ENCODE measurements at places on chromosomes 4 and X.

GRCh38 chr4:147108409-147108808 is 162.7 kb upstream of the TTC29 start:
- DNase-seq: no peak

DNA sequence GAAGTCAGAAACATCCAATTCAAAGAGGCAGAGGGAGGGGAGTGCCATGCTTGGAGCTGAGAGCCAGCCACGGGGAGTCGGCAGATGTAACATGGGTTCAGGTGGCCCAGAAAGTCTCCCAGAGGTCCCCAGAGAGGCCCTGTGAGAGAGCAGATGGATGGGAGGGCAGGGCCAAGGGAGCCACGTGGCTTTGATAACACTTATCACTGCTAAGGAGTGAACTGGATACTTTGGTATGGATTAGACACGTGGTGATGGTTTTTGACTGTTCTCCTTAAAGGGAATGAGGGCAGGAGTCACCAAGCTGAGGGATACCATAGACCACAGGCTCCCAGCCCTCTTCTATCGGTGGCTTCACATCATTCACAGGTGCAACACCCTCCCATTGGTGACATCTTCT is 13.7 kb downstream of the CCKAR start:
- no peak for DNase-seq

GRCh38 chr4:154807042-154807630 is 26.1 kb downstream of the RBM46 start:
- no peak for DNase-seq

DNA sequence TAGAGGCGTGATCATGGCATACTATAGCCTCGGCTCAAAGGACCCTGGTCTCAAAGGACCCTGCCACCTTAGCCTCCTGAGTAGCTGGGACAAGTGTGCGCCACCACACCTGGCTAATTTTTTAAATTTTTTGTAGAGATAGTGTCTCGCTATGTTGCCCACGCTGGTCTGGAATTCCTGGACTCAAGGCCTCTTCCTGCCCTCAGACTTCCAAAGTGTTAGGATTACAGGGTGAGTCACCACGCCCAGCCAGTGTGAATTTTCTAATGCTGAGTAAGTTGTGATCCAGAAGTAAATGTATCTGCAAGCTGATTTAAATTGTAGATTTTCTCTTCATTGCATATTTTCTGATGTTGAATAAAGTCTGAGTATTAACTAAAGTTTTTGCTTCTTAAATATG is 2.6 kb upstream of the ZNF674 start:
- no peak for DNase-seq

GRCh38 chr4:102437111-102437510 is 64.0 kb upstream of the NFKB1 start:
- no peak for DNase-seq

DNA sequence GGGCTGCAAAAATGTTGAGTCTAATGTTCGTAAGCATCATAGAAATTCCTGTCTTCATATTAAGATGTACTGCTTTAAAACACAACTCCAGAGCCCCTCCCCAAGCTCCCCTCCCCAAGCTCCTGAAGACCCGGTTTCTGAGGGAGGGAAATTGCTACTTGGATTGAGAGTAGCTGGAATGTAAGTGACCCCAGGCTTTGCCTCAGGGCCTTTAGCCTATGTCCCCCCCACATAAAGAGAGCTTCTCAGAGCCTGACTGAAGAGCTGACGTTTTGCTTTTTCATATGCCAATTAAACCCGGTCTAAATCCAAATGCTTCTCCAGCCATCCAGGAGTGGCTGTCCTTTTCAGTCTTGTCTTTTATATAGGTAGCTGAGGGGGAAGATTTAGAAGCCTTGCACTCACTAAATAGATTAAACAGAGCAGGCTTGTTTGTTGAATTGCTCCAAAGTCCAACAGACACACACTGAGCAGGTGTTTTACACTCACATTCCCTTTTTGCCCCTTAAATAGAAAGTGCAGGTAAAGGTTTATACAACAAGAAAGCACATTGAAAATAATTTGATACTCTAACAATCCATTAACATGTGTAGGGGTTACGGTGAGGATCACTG is 19.6 kb downstream of the ARX start:
- no peak for DNase-seq

DNA sequence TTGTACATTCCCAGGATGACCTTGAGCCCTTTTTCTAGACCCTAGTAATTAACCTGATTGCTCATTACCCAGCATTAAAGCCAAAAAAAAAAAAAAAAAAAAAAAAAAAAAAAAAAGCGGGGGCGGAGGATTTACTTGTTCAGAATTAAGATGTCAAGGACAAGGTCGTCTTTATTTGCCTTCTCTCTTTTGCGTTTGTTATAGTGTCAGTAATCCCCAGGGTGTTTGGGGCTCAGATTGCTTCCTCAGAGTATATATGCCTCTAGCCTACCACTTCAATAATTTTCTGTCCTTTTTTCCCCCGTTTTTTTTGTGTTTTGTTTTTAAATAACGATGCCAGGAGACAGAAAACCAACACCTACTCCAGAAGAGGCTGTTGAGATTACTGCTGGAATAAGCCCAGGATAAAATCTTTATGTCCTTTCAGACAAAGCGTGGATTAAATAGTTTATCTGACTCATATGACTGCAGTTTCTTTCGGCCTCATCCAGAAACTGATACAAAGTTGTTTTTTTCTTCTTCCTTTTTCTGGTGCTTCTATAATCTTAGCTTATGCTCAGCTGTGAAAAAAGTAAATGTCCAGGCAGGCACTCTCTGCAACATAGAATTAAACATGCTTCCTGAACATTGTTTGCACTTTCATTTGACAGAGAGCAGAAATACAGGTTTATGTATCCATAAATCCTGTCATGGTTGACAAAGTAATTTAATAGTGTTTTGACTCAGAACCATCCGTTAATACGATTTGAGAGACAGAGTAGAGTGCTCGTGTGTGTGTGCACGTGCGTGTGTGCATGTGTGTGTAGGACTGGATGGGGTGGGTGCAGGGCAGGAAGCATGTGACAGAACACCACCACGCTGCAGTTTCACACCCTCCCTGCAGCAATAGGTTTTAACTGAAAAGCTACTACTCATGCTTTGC is 138.6 kb downstream of the AFF1 start:
- no peak for DNase-seq

- no peak for DNase-seq
These were observed 1.2 kb upstream of the PRPS2 start for GRCh38 chrX:12789976-12790375.

DNA sequence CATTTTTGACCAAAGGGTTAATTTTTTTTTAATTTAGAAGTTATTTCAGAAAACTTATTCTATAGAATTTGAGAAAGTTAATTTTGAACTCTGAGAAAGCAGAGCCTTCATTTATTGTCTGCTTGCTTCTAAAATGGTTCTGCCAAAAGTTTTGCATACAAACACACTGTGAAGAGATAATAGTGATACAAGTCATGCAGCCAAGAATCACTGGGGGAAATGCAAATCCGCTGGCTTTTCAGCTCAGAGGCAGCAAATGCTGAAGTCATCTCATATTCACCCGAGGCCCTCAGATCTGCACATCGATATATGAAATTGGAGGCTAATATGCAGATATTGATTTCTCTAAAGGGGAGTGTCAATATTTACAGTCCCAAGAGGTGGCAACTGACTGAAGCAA is 186.2 kb downstream of the KIT start:
- no peak for DNase-seq

- DNase-seq: no peak
These were observed 11.5 kb downstream of the MAD2L1 start for GRCh38 chr4:120055162-120055561.

GRCh38 chr4:8407756-8408155 is 32.8 kb downstream of the ACOX3 start:
- no peak for DNase-seq

- DNase-seq: no peak
These were observed 70.9 kb upstream of the RXFP1 start for GRCh38 chr4:158450741-158451140.

DNA sequence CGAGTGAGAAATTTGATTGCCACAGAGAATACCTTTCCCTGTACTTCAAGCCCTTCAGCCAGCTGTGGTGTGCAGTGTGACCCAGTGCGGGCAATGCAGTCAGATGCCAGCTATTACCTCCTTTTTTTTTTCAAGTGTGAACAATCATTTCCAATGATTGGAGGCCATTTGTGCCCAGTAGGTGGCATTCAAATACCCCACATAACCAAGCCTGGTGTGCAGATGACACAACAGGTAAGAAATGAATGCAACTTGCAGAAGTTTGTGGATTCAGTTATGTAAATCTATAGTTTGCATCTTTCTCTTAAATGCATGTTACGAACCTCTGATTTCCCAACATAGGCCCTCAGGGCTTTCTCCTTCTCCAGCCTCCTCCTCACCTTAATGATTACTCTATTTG is 98.0 kb downstream of the CLCN4 start:
- no peak for DNase-seq

GRCh38 chr4:189773909-189774308 is 166.8 kb upstream of the FRG1 start:
- no peak for DNase-seq

GRCh38 chrX:115591856-115592842 is 31.2 kb downstream of the PLS3 start:
- no peak for DNase-seq

GRCh38 chr4:141713185-141713584 is 76.8 kb downstream of the IL15 start:
- DNase-seq: no peak

- DNase-seq: no peak
These were observed 118.0 kb upstream of the WDFY3 start for GRCh38 chr4:85084371-85085094.

GRCh38 chr4:158599150-158599549 is 72.5 kb downstream of the C4orf46 start:
- DNase-seq: no peak

DNA sequence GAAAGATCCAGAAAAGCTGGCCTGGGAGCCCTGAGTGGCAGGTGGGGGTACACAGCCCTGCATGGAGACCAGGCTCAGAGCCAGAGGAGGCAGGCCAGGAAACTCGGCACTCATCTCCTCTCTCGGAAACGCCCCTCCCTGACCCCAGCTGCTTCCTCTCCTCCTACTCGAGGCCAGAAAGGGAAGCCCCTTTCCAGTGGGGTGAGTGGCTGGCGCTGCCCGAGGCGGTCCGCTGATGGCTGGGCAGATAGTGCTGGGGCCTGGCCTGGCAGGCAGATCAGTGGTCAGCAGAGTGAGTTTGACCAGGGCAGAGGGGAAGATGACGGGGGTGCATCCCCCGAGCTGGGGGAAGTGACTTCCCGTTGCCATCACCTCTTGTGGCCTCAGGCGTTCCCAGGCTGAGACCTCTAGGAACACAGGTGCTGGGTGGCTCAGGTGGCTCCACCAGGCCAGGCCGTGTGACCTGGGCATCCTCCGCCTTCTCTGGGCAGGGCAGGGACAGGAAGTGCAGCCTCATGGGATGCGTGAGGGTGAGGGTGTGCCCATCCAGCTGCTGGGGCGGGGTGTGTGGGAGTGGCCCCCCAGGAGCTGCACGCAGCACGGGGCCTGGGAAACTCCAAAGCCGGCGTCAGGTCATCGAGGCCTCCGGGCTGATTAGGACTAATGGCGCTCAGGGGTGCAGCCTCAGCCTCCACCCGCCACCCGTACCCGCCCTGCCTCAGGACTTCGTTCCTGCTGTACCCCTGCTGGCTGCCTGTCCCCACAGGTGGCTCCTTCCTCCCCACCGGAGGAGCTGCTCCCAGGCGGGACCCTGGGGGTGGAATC is 5.7 kb downstream of the SH3BP2 start:
- DNase-seq: no peak

- DNase-seq: no peak
These were observed 151.7 kb upstream of the CXCL13 start for GRCh38 chr4:77453911-77454310.

DNA sequence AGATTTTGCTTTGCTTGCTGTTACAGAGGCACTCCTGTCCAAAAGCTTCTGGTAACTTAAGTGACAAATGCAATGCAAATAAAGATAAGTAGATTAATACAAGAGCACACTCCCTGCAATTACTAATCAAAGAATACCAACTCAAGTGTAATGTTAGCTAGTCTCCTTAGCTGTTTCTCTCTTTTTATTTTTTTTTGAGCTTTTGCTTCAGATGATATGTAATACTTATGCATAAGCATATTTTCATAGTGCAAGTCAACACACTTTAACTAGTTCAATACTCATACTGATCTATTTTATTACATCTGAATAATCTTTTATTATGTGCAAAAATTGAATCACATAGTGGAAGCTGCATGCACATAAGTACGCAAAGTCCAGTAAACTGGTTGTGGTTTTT is 2.7 kb downstream of the SLC7A11 start:
- DNase-seq: no peak

All from activated naive CD4-positive, alpha-beta T cell (primary cell).